ENCODE measurements at places on chromosomes 3 and 15. TPM values are rescaled to one million over a fixed set of nuclear protein-coding genes. Genes with fewer than 3 reads are reported as not detected.

GRCh38 chr3:102346897-102347296 lies 87.9 kb upstream of the ZPLD1 start:
- no peak overlapping the region for H3K27ac ChIP-seq
- H3K4me1 ChIP-seq: no peaks in the 10 kb centered on the region
- no peak for DNase-seq
- no peak overlapping the region for H3K4me3 ChIP-seq

- no peaks in the 10 kb centered on the region for H3K36me3 ChIP-seq
- DNase-seq: peak; percentile 45
- no peak overlapping the region for H3K27ac ChIP-seq
- H3K4me1 ChIP-seq: peaks cover 12% of the 10 kb centered on the region
Measured at GRCh38 chr15:77083381-77084160, 12.7 kb upstream of the TSPAN3 start.

DNA sequence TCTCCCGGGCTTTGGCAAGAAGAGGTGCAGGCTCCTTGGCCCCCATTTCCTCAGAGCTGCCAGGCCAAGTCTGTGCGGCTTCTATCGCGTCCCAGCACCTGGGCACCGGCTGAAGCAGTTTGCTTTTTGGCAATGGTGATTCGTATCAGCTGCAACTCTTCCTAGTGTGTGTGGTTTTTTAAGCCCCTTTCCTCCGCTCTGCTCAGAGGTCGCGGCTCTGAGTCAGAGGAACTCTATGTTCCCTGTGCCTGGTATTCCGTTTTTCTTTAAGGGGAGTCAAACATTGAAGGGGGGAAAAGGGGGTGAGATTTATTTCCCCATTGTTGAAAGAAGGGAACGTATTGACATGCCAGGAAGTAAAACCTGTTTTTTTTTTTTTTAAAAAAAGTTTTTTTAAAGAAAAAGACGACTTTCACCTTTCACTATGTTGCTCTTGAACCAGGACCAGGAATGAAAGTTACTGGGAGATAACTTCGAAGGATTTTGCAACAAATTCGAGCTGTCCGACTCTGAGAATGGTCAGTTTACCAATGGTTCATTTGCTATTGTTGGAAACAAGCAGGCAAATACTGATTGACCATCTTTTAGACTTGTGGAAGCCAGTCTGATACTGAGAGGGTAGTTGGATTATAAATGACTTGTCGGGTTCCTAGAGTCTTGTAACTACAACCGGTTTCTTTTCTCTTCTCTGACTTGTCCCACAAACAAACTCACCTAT lies 1.1 kb downstream of the ARMC8 start:
- H3K27ac ChIP-seq: peak overlapping the region; percentile 98
- DNase-seq: no peak
- peak overlapping the region; percentile 81 for H3K4me3 ChIP-seq
- peaks cover 44% of the 10 kb centered on the region for H3K4me1 ChIP-seq
- no peaks in the 10 kb centered on the region for H3K36me3 ChIP-seq

DNA sequence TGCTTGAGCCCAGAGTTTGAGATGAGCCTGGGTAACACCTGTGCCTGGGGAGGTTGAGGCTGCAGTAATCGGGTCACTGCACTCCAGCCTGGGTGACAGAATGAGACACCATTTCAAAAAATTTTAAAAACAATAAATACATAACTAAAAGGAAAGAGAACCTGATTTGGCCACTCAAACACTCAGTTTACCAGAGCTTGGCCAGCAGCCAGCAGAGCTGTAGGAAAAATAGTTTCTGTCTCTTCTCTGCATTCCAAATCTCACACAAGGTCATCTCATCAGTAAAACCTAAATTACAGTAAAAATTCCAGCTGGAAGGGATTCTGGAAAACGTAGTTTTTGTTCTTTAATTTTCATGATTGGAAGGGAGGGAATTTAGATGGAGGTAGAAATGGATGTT lies 7.8 kb upstream of the PPM1L start:
- no peak for DNase-seq
- no peak overlapping the region for H3K27ac ChIP-seq
- H3K27me3 ChIP-seq: no peaks in the 10 kb centered on the region

GRCh38 chr3:160094562-160094961 lies 105.9 kb downstream of the IL12A start:
- no peak overlapping the region for H3K27ac ChIP-seq
- H3K27me3 ChIP-seq: no peaks in the 10 kb centered on the region
- no peak overlapping the region for H3K4me3 ChIP-seq
- DNase-seq: no peak
- H3K4me1 ChIP-seq: no peaks in the 10 kb centered on the region

DNA sequence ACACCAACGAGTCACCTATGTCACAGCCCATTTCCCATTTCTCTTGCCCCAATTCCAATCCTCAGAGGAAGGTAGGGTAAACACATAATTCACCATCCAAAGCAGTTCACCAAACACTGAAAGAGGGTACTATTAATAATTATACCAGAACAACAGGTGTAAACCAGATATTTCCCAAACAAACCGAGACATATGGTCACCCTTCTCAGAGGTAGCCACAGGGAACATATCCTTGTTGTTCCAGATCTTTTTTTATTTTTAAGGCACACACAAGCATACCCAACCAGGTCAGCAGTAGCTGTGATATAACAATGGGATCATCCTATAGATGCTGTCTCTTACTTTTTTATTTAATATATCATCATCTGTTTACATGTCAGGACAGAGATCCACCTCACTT lies 24.7 kb downstream of the MAGI1 start:
- peaks cover 13% of the 10 kb centered on the region for H3K4me1 ChIP-seq
- no peaks in the 10 kb centered on the region for H3K36me3 ChIP-seq
- no peaks in the 10 kb centered on the region for H3K27me3 ChIP-seq
- H3K4me3 ChIP-seq: no peak overlapping the region

Gene CALML4
- total RNA-seq: 5.3 TPM

DNA sequence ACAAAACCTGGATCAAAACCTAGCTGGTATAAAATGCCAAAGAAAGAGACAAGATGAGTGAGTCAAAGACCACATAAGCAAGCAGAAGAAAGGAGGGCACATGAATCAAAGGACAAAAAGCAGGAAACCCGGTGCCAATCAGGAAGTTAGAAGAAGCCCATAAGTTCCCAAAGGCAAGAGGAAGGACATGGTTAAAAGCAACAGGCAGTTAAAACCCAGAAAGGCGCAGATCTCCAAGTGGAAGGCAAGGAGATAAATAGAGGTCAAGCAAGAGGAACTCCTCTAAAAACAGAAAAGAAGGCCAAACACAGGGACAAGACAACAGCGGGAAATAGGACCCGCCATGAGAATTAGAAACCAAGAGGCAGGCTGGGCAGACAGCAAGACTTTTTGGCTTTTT lies 4.4 kb downstream of the TMOD2 start:
- no peaks in the 10 kb centered on the region for H3K27me3 ChIP-seq
- DNase-seq: no peak
- peaks cover 37% of the 10 kb centered on the region for H3K4me1 ChIP-seq
- H3K36me3 ChIP-seq: no peaks in the 10 kb centered on the region

Gene ALPK3
- total RNA-seq: 1.8 TPM

GRCh38 chr15:78987556-78988360 lies 42.9 kb upstream of the CTSH start:
- H3K36me3 ChIP-seq: no peaks in the 10 kb centered on the region
- DNase-seq: no peak
- no peaks in the 10 kb centered on the region for H3K27me3 ChIP-seq

DNA sequence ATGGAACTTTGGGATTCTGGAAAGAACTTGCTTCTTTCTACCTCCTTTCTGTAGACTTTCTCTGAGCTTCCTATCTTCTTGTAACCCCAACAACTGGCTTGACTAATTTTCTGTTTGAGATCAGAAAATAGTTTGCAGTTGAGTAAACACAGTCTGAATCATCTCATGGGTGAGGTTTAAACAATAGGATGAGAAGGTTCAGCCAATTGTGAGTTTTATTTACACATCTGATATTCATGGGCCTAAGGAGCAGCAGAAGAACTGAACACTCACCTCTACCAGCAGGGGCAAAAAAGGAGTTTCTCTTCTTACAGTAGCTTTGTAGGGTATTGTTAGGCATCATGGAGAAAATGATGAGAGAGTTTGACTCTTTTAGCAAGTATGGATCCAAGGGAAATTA lies 54.2 kb downstream of the DTWD1 start:
- DNase-seq: no peak
- H3K36me3 ChIP-seq: no peaks in the 10 kb centered on the region
- H3K4me1 ChIP-seq: no peaks in the 10 kb centered on the region
- H3K27me3 ChIP-seq: no peaks in the 10 kb centered on the region
- no peak overlapping the region for H3K27ac ChIP-seq

Gene GRK7
- not detected for total RNA-seq

GRCh38 chr15:70748281-70748747 lies 15.0 kb downstream of the UACA start:
- H3K27ac ChIP-seq: no peak overlapping the region
- H3K27me3 ChIP-seq: no peaks in the 10 kb centered on the region
- H3K4me1 ChIP-seq: peaks cover 10% of the 10 kb centered on the region
- DNase-seq: no peak
- H3K36me3 ChIP-seq: no peaks in the 10 kb centered on the region
- no peak overlapping the region for H3K4me3 ChIP-seq

DNA sequence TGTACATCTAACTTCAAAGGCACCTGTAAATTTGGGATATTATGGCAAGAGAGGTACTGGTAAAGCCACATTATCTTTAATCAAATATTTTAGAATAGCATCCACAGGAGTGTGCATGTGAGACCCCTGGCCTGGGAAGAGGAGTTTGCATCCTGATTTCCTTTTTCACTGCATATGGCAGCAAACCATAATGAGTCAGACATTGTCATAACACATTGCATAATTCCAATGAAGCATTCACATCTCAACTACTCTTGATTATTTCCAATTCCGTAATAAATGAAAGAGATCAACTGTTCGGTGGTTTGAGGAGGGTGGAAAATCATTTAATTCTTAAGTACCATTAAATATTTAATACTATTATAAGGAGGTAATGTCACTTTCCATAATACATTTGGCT lies 215.0 kb downstream of the MECOM start:
- no peaks in the 10 kb centered on the region for H3K27me3 ChIP-seq
- DNase-seq: no peak
- no peak overlapping the region for H3K4me3 ChIP-seq
- peak overlapping the region; percentile 66 for H3K27ac ChIP-seq

DNA sequence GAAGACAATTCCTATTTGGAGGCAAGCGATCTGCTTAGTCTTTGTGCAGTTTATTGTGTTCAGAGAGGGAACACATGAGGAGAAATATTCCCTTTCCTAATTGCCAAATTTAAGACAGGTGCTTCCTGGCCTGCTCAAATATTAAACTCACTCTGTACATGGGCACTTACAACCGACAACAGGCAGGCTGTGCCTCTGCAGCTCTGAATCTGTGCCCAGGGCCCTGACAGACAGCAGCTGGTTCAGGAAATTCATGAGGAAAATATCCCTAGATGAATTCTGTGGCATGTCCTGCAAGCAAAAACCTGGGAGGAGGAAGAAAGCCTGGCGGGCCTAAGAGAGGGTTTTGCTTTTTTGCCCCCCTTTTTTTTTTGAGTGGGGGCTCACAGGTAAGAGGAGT lies 169.3 kb upstream of the TRIM42 start:
- no peaks in the 10 kb centered on the region for H3K4me1 ChIP-seq
- no peaks in the 10 kb centered on the region for H3K36me3 ChIP-seq
- no peak for DNase-seq
- no peak overlapping the region for H3K4me3 ChIP-seq

Gene MLF1
- total RNA-seq: 1.5 TPM

- H3K4me3 ChIP-seq: no peak overlapping the region
- DNase-seq: no peak
- H3K36me3 ChIP-seq: no peaks in the 10 kb centered on the region
- no peaks in the 10 kb centered on the region for H3K27me3 ChIP-seq
Measured at GRCh38 chr3:73284472-73284871, 223.0 kb downstream of the EBLN2 start.

GRCh38 chr3:12175844-12176453 lies 17.2 kb upstream of the TIMP4 start:
- no peak overlapping the region for H3K4me3 ChIP-seq
- no peaks in the 10 kb centered on the region for H3K27me3 ChIP-seq
- no peaks in the 10 kb centered on the region for H3K36me3 ChIP-seq
- DNase-seq: no peak
- no peaks in the 10 kb centered on the region for H3K4me1 ChIP-seq

DNA sequence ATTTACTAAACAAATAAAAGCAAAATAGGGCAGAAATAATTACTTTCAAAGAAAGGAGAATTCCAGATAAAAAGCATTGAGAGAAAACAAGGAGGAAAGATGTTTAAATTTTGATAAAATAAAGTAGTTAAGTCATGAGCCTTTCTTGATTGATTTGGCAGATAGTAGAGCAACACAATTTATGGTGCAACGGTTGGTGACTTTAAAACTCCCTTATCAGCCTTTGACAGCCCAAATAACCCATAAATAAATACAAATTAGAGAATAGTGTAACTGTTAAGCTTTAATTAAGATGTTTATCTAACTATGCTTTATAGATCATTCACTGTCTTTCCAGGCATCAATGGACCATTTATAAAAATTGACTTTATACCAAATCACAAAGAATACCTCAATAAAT lies 54.0 kb upstream of the EIF1B start:
- H3K4me1 ChIP-seq: no peaks in the 10 kb centered on the region
- H3K27ac ChIP-seq: no peak overlapping the region
- DNase-seq: no peak
- no peaks in the 10 kb centered on the region for H3K27me3 ChIP-seq
- no peaks in the 10 kb centered on the region for H3K36me3 ChIP-seq

Gene ZIC4
- not detected for total RNA-seq

Gene GOLGA8A
- 24.4 TPM for total RNA-seq

Gene CPEB1
- 4.0 TPM for total RNA-seq

- H3K27me3 ChIP-seq: no peaks in the 10 kb centered on the region
- no peak for DNase-seq
- H3K36me3 ChIP-seq: no peaks in the 10 kb centered on the region
Measured at GRCh38 chr3:102936511-102937045, 501.8 kb downstream of the ZPLD1 start.

GRCh38 chr15:66566963-66567531 lies 1.2 kb upstream of the LCTL start:
- no peaks in the 10 kb centered on the region for H3K36me3 ChIP-seq
- H3K4me3 ChIP-seq: no peak overlapping the region
- peaks cover 6% of the 10 kb centered on the region for H3K4me1 ChIP-seq
- H3K27me3 ChIP-seq: no peaks in the 10 kb centered on the region

Gene ERICH6
- total RNA-seq: not detected

Gene SCAANT1
- not detected for total RNA-seq

Gene UCN2
- total RNA-seq: 4.1 TPM

DNA sequence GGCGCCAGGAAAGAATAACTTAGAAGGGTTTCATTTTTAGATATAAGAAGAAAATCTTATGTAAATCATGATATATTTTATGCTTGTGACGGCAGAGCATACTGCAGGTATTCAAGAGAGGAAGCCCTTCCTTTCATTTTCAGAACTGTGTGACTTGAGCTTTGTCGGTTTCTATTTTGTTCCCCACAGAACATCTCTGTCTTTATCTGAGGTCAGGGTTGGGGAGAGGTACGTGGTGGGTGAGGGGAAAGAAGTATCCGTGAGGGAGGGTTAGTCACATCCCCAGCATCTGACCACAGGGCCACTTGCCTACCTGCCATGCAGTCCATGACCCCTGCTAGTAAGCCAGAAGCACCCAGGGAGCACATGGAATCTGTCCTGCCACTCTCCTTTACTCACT lies 126.5 kb downstream of the DGKG start:
- DNase-seq: no peak
- H3K36me3 ChIP-seq: no peaks in the 10 kb centered on the region
- no peak overlapping the region for H3K27ac ChIP-seq

GRCh38 chr3:46222435-46223161 lies 14.5 kb upstream of the CCR1 start:
- H3K27me3 ChIP-seq: no peaks in the 10 kb centered on the region
- no peaks in the 10 kb centered on the region for H3K4me1 ChIP-seq
- H3K4me3 ChIP-seq: no peak overlapping the region
- H3K36me3 ChIP-seq: no peaks in the 10 kb centered on the region
- DNase-seq: no peak

Gene ROBO2
- total RNA-seq: 8.4 TPM
